ENCODE measurements at places on chromosomes 1 and 21. TPM values are rescaled to one million over a fixed set of nuclear protein-coding genes. Genes with fewer than 3 reads are reported as not detected.
A peak's percentile ranks its signal among the peaks of the same experiment; 100 is the strongest.

DNA sequence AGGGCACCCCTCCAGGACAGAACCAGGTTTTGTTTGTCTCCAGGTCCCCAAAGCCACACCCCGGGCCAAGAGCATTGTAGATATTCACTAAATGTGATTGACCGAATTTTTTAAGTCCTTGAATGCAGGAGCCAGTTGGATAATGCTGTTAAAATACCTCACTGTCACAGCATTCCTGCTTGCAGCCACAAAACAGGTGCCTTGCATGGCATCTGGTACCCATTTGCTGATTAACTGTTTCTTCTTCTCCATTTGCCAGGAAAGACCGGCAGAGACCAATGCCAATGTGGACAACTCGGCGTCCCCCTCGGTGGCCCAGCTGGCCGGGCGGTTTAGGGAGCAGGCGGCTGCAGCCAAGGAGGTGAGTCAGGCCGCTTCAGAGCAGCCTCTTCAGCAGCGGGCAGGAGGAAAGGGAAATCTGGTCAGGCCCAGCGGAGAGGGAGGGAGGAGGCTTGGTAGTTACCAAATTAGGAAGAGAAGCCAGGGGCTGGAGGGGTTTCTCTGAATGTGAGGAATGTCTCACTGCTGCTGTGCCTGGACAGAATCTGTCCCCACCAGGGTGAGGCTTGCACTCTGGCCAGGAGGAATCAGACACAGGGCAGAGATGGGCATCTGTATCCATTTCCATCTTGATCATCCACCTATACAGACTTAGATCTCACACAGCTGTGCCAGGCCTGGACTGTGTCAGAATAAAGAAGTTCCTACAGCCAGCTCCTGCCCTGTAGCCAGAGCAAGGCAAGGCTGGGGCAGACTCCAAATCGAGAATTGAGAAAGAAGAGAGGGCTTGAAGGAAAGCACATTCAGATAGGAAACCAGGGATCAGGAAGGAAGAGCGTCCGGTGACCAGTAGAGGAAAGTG is 37.9 kb upstream of the MPZL1 start:
- no peak for DNase-seq

- no peak for DNase-seq
These were observed 2.4 kb downstream of the GLMP start for GRCh38 chr1:156293098-156293434.

DNA sequence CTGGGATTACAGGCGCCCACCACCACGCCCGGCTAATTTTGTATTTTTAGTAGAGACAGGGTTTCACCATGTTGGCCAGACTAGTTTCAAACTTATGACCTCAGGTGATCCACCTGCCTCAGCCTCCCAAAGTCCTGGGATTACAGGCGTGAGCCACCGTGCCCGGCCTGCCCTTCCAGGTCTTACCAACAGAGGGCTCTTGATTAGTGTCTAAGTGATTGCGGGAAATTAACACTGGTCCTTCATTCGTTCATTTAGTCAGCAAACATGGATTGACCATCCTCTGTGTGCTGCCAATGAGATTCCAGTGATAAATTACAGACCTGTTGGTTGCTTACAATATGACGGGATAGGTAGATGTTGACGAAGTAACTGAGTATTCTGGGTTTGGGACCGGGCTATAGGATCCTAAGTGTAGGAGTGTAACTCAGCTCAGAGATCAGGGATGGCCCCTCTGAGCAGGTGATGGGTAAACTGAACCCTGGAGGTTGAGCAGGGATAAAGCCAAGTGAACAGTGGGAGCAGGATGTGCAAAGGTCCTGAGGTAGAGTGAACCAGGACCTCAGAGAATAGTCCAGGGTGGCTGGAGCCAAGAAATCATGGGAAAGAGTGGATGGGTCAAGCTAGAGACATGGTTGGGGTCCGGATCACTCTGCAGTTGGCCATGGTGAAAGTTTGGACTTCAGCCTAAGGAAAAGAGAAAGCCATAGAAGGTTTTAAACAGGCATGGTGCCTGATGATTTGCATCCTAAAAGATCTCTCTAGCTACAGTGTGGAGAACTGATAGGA is 171.2 kb downstream of the KAZN start:
- no peak for DNase-seq

DNA sequence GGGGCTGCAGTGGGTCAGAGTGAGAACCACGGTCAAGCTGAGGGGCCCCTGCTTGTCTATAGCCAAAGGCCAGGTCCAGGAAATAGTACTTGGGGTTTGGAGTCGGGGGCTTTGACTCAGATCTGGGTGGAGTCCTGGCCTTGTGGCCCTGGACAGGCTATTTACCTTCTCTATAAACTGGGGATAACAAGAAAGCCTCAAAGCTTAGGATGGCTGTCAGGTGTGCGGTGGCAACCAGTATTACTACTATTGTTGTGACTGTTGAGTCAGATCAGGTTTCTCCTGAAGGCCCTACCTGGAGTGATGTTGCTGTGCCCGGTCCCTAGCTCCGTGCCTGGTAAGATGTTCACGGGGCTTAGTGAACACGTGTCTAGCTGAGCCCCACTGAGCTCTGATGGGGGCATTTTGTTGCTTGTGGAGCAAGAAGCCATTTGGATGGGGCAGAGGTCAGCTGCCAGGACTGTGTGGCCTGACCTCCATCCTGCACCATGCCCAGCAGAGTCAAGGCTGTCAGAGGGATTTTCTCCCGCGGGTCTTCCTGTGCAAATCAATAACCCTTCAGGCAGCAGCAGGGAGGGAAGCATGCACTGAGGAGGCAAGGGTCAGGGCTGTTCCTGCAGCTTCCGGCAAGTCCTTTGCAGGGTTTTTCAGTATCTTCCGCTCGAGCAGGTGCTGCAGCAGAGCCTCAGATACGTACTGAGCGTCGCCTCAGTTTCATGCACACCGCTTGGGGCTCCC is 170.3 kb downstream of the CAMTA1 start:
- no peak for DNase-seq

GRCh38 chr1:78247079-78247478 is 201.3 kb downstream of the GIPC2 start:
- DNase-seq = no peak

GRCh38 chr1:161166669-161167548 is 683 bp downstream of the PPOX start:
- peak; percentile 86 for DNase-seq

DNA sequence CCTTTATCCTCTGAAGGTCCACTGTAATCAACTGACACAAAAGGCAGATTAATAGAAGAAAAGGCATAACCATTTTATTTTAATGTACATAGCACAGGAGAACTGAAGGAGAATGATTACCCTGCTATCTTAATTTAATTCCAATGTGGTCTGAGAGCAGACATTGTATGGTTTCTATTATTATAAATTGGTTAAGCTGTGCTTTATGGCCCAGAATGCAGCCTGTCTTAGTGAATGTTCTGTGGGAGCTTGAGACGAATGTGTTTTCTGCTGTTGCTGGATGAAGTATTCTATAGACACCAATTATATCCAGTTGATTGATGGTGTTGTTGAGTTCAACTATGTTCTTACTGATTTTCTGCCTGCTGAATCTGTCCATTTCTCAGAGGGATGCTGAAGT is 25.0 kb upstream of the SLC2A1 start:
- DNase-seq = no peak

GRCh38 chr1:94191216-94191615 is 46.2 kb downstream of the ARHGAP29 start:
- DNase-seq = no peak

GRCh38 chr1:160124705-160125478 is 9.3 kb downstream of the ATP1A2 start:
- no peak for DNase-seq

- peak; percentile 83 for DNase-seq
These were observed 797 bp downstream of the CC2D1B start for GRCh38 chr1:52365071-52365745.

DNA sequence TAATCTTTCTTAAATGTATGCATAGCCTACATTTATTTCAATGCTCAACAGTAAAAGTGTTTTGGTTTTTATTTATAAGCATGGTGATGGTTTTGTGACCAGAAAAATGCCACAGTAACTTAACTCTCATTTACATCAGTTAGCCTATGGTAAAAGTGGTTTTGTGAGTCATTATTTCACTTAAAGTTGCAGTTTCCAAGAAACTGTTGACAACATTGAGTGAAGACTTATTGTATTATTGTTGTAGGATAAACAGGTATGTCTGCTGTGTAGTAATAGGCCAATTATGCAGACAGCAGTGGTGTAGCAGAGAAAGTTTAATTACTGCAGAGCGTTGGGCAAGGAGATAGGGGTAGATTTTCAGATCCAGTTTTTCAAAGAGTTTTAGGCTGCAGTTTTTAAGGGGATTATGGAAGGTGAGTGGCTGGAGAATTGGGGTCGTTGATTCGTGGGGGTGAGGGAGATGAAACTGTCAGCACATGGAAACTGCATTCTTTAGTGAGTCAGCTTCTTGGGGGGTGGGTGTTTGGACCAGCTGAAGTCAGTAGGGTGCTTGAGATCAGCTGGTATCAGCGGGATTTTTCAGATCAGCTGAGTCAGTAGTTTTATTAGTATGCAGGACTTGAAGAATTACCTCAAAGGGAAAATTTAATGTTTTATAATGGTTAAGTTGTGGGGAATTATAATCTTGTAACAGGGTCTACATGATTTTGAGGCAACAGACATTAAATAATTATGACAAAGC is 168.7 kb upstream of the FMN2 start:
- DNase-seq = no peak

GRCh38 chr1:23563003-23563402 is 3.7 kb upstream of the ID3 start:
- no peak for DNase-seq

GRCh38 chr21:35900539-35900938 is 159.8 kb downstream of the SETD4 start:
- no peak for DNase-seq

DNA sequence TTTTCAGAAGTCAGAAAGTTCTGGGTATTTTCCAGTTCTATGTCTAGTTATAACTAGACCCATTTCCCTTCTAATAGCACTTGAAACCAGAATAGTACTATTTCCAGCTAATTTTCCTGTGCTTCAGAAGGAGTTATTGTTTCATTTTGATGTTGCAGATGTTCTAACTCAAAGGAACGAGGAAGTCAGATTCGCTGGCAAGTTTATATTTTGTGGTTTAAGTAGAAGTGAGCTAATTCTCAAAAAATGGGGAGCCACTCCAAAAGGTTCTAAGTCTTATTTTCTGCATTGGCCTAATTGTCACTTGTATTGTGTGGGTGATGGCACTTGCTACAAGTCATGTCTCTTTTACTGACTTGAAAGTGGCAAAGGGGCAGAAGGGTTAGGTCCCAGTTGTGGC is 18.1 kb downstream of the CCDC185 start:
- DNase-seq = no peak

- DNase-seq = peak; percentile 39
These were observed 338.8 kb downstream of the MATN1 start for GRCh38 chr1:30384286-30385245.

DNA sequence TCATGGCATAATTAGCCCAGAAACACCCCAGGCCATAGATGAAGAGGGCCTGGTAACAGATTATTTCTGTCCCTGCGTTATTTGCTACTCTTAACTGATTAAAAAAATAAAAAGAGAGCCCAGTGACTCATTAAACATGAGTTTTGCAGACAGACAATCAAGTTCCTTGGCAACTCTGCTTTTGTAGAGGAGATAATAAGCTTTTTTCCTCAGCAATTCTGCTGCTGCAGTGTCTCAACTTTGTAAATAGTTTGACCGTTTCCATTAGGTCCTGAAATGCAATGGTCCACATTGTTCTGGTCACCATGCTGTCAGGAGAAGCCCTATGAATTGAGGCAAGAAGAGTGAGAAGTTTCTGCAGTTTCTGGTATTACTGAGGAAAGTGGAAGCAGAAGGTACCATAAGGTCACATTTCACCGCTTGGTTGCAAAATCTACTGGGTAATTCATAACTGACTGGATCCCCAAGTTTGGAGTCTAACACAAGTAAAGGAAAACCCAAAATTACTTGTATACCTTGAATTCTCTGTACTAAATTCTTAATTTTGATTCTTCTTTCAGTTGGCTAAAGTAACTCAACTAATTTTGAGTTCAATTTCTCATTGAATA is 139.5 kb downstream of the ZZZ3 start:
- no peak for DNase-seq

The MAP1LC3C gene
- total RNA-seq = not detected

The DENND2D gene
- total RNA-seq = 152 TPM

The HJV gene
- total RNA-seq = not detected

The IL20 gene
- not detected for total RNA-seq

The MLLT11 gene
- 1.1 TPM for total RNA-seq

The CFHR1 gene
- 0.59 TPM for total RNA-seq

The RAB7B gene
- total RNA-seq = 3.0 TPM

The LPAR3 gene
- total RNA-seq = 0.60 TPM

The KRTAP13-2 gene
- not detected for total RNA-seq

The ADORA1 gene
- total RNA-seq = 11.7 TPM

The CYP4B1 gene
- 2.3 TPM for total RNA-seq

All from spleen (tissue), 13 donors.